ENCODE measurements at places on chromosomes 7 and 10.

- DNase-seq = peak; percentile 26
These were observed 85.3 kb upstream of the RPA3 start for GRCh38 chr7:7803715-7804178.

GRCh38 chr7:79217468-79217867 lies 236.0 kb downstream of the MAGI2 start:
- DNase-seq = peak; percentile 55

DNA sequence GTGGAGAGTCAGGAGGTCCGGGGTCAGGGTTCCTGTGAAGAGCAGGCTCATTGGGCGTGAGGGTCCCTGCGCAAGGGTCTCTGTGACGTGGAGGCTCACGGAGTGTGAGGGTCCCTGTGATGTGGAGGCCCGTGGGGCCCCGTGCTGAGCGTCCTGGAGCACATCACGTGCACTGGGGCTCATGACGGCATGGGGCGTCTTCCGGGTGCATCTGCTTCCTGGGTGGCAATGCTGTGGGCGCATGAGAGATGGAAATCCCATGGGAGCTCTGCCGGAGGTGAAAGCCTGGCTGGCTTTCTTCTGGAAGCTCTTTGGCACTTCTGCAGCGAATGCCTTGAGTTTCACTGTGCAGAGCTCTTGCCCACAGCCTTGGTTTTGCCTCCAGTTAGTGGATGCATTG lies 71.4 kb downstream of the WDR37 start:
- no peak for DNase-seq

DNA sequence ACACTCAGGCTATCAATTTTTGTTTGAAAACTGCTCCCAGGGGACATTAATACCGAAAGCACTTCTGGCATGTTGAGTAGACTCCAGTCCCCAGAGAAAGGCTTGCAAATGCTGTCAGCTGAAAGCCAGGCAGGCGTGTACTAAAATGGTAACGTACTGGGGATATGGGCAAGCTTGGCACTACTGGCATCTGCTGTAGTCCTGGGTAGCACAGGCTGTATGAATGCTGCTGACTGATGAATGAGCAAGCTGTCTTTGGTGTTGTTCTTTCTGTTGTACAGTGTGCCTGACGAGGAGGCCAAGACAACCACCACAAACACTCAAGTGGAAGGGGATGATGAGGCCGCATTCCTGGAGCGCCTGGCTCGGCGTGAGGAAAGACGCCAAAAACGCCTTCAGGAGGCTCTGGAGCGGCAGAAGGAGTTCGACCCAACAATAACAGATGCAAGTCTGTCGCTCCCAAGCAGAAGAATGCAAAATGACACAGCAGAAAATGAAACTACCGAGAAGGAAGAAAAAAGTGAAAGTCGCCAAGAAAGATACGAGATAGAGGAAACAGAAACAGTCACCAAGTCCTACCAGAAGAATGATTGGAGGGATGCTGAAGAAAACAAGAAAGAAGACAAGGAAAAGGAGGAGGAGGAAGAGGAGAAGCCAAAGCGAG lies 53.5 kb upstream of the AGBL3 start:
- DNase-seq = peak; percentile 58

DNA sequence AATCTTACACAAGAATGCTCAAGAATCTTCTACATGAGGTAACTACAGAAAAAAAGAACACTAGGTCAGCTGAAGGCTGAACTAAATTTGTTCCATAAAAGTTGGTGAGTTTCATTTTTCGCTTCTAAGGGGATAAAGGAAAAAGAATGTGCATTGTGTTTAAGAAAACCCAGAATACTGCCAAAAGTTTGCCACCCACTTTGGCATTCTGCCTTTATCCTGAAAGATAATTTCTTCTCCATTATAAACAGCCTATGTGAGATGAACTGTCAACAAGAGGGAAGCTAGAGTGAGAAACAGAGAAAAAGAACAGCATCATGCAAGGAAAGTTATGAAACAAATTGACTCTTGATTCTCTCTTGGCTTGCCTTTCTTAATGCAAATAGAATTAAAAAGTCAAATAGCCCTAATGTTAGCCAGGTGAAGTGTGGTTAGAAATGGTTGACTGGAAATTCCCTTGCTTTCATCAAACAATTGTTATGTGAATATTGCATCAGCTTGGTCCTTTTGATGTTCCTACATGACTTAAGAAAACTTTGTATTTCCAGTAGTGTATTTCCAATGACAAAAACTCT lies 25.8 kb downstream of the STEAP1 start:
- DNase-seq = peak; percentile 8

DNA sequence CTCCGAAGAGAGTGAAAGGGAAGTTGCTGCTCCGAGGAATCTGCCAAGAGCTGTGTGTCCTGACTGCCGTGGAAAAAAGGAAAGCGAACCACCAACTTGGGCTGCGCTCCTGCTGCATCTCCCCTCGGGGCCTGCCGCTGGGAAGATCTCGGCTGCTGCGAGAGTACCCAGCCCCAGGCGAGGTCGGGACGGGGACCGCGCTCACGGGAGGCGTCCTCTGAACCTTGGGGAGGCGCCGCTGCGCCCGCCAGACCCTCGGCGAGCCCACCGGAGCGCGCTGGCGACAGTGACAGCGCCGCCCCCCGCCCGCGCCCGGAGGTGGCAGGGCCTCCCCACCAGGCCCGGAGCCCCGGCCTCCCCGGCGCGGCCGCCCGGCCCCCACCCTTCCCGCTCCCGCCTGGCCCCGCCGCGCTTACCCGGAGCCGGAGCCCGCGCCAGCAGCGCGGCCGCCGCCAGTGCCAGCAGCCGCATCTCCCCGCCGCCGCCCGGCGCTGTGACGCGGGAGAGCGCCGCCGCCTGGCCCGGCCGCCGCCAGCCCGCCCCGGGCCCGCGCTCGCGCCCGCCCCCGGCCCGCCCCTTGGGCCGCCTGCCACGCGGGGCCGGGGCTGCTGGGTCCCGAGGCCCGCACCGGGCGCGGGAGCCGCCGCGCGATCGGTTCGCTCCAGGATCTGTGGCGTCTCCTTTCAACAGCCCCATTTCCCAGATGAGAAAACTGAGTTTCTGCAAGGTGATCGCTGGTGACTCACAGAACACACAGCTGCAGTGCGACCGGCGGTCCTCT lies at the start of gene VSTM4:
Gene VSTM4, minus strand, starts transcription at position 508 of the 781 bp plus-strand sequence. Its CDS starts 37 bp downstream, at position 471.
- DNase-seq = peak; percentile 63

GRCh38 chr7:135201350-135201749 lies 10.0 kb downstream of the WDR91 start:
- DNase-seq = no peak

DNA sequence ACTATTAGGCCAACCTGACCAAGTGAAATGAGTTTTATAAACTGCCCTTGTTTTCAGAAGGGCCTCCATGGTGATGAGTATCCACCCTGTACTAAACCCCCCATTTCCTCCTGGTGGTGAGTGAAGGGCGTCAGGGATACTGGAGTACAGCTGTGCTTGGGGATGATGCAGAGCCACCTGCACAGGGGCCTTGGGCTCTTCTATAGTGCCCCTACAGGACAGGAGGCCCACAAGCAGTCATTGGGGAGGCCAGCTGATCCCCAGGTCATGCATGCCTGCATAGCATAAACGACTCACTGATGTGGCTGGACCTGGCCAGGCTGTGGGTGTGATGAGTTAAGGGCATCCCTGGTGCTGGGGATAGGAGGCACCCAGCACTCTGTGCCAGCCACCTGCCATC lies 114.1 kb upstream of the CELF2 start:
- no peak for DNase-seq

DNA sequence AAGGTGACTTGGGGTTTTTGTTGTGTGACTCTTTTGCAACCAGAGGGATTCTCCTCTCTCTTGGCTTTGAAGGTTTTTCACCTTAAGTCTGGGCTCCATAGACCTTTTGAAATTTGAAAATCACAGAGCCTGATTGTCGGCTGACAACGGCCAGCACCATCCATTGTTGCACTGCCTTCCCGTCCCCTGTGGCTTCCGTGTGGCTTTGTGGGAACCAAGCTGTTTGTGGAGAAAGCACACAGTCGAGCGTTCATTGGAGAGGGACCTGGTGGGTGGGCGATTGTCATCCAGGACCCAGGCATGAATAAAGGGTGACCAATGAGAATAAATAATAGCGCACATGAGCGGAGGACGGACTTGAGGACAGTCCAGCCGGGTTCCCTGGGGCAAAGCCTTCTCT lies 7.4 kb upstream of the RAMP3 start:
- DNase-seq = no peak

GRCh38 chr7:130990178-130990832 lies 256.3 kb upstream of the KLF14 start:
- no peak for DNase-seq

DNA sequence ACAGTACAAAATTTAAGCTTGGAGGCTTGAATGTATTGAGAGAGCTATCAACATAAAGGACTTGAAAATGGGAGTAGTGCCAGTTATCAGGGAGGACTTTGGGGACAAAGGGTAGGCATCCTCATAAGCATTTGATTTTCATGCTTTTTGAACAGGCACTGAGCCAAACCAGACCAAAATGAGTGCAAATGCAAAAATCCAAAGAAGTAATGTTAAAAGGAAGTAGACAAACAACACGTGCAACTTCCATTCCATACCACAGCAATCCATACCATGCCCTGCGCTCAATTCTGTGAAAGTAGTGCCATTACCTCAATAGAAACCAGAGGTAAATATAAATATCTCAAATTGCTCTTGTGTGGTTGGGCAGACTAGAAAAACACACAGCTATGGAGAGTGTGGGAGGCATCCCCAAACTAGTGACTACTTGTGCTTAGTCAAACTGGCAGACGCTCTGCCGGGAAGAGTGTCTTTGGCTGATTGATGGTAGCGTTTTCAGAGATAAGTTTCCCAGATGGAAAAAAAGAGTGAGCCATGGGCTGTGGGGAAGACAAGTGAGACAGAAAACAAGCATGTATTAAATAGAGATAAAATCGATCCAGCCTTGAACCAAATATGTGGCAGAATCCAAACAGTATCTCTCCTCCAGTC lies 161.5 kb downstream of the CREB5 start:
- DNase-seq = peak; percentile 20

DNA sequence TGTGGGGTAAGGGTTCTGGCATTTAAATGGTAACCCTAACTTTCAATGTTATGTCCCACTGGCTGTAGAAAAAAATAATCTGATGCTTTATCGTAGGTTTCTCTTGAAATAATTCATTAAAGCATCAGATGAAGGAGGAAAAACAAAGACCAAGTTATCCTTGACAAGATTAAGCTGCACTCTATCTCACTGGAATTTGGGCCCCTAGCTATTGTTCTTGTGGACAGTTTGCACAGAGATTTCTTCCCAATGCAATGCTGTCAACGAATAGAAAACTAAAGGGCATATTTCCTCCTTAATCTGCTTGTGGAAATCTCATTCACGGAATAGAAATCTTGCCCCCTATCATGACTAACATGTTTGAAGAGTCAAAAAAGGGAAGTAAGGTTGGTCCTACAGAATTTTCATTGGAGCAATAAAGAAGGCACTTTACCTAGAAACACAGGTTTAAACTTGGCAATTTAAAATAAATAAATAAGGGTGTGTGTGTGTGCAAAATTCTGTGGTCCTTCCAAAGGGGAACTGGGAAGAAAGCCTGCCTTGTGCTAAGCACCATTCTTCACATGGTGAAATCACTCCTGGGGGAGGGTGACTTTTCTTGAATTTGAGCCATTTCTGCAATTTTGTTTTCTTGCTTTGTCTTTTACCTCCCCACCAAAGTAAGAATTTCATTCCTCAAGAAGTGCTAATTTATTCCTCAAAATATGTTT lies 242.8 kb downstream of the GLI3 start:
- DNase-seq = no peak

GRCh38 chr10:101297901-101298486 lies 56.0 kb upstream of the BTRC start:
- peak; percentile 54 for DNase-seq

GRCh38 chr7:2924866-2925840 lies 81.0 kb upstream of the GNA12 start:
- DNase-seq = no peak

- DNase-seq = no peak
These were observed 26.0 kb downstream of the DUSP5 start for GRCh38 chr10:110523736-110524135.

GRCh38 chr10:30819341-30820181 lies 190.0 kb upstream of the LYZL2 start:
- peak; percentile 77 for DNase-seq

- peak; percentile 64 for DNase-seq
These were observed 84.5 kb downstream of the SRPK2 start for GRCh38 chr7:105304040-105304895.

GRCh38 chr7:25028370-25029021 lies 48.5 kb upstream of the OSBPL3 start:
- DNase-seq = peak; percentile 97

DNA sequence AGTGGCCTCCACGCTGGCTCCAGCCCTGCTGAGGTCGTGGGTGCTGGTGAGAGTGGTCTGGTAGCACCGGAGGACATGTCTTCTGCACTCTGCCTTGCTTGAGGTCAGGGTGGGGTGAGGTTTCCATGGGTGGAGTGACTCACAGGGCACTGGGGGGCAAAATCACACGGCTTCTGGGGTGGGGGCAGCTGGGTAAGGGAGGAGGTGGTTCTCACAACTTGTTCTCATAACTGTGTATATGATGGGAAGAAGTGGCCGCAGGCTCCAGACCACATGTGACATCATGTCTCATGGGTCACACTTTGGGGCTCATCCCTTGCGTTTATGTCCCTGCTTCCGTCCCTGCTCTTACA lies 884 bp upstream of the PRF1 start:
- DNase-seq = no peak

GRCh38 chr7:74057216-74057925 lies 26.2 kb upstream of the LIMK1 start:
- DNase-seq = no peak

DNA sequence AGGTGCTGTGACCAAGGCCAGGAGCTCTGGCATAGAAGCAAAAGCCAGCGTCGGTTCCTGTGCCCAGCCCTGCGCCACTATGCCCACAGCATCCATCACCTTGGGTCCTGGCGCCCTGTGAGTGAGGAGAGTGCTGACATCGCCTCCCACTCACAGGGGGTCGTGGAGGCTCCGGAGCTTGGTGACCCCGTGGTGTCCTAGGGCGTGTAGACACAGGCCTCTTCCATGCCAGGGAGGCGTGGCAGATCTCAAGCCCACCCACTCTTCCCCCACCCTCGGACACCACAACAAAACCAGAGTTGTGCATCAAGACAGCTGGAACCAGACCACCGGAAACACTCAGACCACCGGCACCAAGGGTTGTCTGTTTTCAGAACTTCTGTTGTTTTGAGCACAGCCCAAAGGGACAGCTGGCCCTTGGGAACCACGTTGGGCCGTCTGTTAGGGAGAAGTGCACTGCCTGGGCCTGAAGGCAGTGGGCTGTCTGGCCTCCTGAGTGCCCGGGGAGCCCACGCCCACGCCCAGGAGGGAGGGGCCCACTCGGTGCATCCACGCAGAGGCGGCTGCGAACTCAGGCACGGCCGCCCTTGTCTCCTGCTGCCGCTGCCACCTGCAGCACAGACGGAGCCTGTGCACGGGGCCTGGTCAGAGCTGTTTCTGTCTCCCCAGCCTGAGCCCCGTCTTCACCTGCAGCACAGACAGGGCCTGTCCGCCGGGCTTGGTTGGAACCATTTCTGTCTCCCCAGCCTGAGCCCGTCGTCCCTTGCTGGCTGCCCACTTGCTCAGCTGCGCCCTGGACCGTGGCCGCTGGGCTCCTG lies 106.3 kb downstream of the INPP5A start:
- DNase-seq = no peak

GRCh38 chr7:133703547-133703946 lies 423.6 kb upstream of the LRGUK start:
- peak; percentile 95 for DNase-seq
